ENCODE measurements at places on chromosomes 4 and X.
A peak's percentile ranks its signal among the peaks of the same experiment; 100 is the strongest.

- DNase-seq: no peak
Measured at GRCh38 chr4:12701384-12701783, 782.8 kb downstream of the RAB28 start.

GRCh38 chr4:8785656-8786142, 85.9 kb downstream of the HMX1 start:
- DNase-seq: no peak

GRCh38 chr4:16572161-16572560, 326.3 kb downstream of the LDB2 start:
- DNase-seq: no peak

DNA sequence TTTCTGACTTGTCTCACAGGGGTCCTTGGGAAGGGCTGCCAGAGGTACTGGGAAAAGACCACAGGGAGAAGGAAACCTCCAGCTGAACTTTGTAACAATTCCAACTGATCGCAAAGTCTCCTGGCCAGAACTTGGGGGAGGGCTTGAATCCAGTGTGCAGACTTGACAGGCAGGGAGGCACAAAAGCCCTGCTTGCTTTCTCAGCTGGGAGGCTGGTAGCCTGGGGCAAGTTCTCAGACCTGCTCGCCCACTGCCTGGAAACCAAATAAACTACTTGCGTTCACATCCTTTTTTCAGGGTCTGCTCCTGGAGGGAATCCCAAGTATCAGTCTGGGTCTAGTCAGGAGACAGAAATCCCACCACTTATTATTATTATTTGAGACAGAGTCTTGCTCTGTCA, 48.0 kb upstream of the CASK start:
- no peak for DNase-seq

DNA sequence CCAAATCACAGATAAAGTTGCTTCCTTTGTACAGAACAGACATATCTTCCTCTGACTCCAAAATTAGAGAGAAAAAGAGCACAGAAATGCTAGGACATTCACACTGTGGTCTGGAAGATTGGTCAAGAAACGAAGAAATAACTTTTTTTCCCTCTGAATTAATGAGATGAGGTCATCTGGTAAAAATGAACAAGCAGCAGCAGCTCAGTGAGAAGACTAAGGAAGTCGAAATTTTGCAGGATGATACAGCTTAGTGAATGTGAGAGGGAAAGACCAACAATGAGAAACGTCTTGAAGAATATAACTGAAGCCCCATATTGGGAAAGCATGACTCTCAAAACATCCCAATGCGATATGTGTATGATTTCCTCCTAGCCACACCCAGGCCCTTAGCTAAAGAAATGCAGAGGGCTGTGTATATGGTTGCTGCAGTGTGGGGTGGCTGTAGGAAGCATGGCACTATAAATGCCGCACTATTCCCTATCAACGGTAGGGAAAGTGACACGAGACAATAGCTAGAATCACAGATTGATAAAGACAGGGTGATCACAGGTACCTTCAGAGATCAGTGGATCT, 208.6 kb downstream of the VEGFC start:
- DNase-seq: no peak

GRCh38 chr4:86181585-86181984, 178.3 kb downstream of the MAPK10 start:
- no peak for DNase-seq

GRCh38 chr4:21697583-21697982, 251.0 kb downstream of the KCNIP4 start:
- no peak for DNase-seq

GRCh38 chrX:136712650-136713310, 64.8 kb downstream of the CD40LG start:
- no peak for DNase-seq

- DNase-seq: peak; percentile 86
Measured at GRCh38 chr4:140609548-140610425, 41.0 kb upstream of the UCP1 start.

GRCh38 chr4:107826421-107826980, 1.8 kb downstream of the SGMS2 start:
- DNase-seq: no peak
